ENCODE measurements at places on chromosomes 3 and 15. TPM values are rescaled to one million over a fixed set of nuclear protein-coding genes. Genes with fewer than 3 reads are reported as not detected.

The GOLGA6D gene
- not detected for total RNA-seq

The SLC22A14 gene
- 0.39 TPM for total RNA-seq

The ACKR2 gene
- total RNA-seq: not detected

The ADGRG7 gene
- total RNA-seq: not detected

DNA sequence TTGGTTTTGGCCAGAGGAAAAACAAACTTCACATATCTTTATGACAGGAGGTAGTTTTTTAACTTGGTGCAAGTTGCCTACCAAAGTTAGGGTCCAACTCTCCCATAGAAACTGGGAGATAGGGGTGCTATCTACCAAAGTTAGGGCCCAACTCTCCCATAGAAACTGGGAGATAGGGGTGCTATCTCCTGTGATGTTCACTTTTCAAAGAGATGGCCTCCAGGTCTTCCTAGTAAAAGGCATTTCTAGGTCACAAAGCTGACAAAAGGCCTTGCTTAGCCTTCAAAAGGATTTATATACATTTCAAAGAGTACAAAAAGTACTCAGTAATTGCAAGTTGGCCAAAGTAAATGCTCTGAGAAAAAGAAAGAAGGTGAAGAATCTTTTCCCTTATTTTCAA is 27.1 kb downstream of the IL1RAP start:
- DNase-seq: no peak

GRCh38 chr15:19899021-19899824 is 642.4 kb downstream of the GOLGA6L6 start:
- no peak for DNase-seq

DNA sequence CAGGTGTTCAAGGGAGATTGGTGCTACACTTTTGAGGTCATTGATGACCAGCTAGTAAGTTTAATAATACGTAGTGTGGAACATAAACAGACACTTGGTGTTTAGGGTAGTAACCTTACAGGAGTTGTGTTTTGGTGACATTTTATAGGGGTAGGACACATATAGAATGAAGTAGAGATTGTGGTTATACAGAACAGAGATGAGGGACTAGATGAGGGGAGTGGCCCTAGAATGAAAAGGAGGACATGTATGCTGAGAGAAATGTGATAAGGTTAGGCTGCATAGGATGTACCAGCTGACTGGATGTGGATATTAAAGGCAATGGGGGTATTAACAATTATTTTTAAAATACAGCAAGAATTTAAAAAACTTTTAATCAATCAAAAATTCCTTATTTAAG is 8.0 kb downstream of the MBNL1 start:
- DNase-seq: no peak

DNA sequence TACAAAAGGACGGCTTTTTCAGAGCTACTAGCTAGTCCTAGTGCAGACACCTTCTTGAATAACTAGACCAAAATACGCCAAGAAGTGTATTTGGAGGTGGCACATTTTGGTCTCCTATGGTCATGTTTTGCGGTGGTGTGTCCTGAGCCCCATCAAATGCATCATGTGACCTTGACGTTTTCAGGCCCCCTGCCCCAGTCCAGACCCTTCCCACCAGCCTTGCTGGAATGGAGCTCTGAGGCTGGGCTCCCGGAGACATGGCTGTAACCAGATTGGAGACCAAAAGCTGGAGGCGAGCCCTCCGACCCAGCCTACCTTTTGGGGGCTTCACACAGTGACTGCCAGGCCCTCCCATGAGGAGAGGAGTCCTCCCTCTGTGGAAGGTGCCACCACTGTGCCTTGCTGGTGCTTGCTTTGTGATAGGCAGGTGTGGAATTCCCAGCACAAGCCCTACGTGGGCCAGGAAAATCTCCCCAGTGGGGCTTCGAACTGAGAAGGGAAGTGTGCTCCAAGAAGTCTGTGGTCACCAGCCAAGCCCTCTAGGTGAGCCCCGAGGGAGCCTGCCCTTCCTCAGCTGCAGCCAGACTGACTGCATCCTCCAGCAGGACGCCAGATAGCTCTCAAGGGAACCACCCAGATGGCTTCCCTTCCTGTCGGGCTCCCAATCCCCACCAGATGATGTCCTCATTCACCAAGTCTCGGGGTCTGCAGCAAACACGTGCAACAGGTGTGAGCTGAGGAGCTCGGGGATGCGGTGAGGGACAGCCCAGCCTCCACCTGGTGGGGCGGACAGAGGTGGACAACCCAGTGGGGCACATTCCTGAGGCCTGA is 126.2 kb downstream of the ASB7 start:
- no peak for DNase-seq

DNA sequence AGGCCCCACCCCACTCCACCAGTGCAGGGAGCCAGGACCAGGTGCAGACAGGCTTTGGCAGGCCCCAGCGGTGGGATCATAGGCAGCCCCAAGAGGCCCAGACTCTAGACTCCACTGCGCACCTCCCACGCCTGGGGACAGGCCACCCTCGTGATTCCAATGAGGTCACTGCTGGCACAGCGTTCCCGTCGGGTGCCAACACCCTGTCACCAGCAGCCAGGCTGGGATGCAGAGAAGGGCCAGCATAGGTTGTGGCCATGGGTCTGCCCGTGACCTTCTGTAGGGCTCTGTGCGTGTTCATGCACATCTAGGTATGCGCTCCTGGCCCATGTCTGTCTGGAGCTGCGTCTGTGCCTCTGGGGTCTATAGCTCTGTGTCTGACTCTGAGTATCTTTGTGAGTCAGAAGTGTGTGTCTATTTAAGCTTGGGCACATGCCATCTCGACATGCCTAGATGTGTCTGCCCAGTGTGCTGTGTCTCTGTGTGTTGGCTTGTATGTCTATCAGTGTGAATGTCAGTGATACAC is 13.0 kb downstream of the VIPR1 start:
- DNase-seq: no peak

DNA sequence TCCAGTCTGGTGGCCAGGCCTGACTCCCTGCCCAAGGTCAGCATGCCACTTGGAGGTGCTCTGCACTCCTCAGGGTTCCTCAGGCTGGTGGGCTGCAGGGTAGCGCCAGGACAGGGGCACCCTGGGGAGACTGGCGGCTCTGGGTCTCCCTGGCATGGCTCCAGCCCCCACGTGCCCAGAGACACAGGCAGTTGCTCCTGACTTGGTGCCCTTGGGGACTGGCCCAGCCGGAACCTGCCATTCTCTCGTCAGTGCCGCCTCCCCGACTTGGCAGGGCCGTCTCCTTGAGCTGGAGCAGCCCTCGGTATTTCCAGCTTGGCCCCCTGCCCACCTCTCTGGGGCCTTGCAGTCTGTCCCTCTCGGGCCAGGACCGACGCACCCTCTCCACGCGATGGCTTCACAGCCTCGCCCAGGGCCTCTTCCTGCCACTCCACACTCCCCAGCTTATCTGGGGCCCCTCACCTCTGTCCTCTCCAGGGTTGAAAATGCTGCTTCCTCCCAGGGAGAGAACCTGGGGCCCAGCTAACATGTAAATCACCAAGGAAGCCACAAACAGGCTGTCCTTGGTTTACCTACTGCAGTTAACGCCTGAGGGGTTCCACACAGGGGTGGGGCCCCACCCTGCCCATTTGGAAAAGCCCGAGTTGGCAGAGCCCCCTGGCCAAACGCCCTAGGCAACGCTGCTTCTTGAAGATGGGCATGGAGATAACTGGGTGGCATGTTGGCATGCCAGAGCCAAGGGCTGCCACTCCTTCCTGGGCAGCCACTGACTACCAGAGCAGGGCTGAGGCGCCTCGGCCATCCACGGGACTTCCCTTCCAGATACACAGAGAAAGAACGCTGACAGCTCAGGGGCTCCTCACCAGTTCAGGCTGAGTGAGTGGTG is 61.4 kb downstream of the SMAD6 start:
- no peak for DNase-seq

DNA sequence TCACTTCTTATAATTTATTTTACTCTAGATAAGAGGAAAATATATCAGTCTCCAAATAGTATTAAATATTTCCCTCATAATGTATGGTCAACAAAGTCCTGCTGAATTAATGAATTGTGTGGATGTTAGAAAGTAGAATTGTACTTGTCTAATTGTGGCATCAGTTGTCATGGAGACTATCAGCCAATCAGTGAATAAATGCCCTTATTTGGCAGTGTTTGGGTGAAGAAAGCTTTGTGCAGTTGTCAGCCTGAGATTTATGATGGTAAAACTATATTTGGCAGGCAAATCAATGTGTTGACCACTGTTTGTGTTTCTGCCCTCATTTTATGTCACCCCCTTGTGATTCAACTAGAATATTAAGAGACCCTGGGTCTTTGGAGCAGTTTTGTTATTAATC is 293.6 kb upstream of the MDFIC2 start:
- DNase-seq: peak; percentile 2

DNA sequence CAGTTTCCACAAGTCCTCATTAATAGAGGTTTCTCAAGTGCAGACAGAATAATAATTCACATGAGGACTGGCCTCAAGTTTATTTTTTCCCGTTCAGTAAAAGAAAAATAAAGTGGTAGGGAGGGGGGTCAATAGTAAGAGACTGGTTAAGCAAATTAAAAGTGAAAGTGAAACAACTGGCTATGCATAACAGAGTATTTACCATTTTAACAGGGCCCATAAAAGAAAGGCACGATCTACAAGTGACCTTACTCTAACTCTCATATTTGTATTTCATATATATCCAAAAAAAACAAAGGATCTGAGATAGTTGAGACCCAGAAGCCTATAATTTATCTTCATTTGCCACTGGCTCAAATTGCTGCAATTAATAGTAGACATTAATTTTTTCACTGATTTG is 686.3 kb downstream of the NTRK3 start:
- DNase-seq: no peak
